Effector memory CD4-positive, alpha-beta T cell (primary cell): ENCODE measurements at places on chromosomes 5 and 9.

DNA sequence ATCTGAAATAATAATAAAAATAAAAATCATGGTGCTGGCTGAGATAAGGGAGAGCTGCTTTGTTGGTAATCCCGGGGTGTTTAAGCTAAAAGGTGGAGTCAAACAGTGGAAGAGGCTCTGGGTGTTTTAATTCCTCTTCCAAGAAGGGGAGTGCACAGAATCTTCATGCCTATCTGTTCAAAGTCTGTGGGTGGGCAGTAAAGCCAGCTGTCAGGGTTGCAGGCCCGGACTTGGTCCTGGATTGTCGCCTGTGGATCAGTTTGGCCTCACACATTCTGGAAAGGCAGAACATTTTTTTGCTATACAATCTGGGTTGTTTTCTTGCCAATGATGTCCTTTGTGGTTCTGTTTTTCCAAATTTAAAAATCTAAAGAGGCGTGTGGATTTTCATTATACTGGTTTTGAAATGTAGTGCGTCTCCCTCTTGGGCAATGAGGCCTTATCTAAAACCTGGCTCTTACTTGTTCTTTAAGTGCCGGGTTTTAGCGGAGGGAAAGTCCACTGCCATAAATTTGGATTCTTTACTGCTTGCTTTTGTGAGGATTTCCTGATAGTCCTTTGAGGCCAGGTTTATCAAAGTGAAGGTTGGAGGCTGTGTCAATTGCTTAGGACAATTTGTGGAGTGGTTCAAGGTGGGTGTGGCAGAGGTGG is 5.8 kb downstream of the ANKDD1B start:
- DNase-seq, result no peak

GRCh38 chr9:34546834-34547827 is 24.3 kb upstream of the ENHO start:
- DNase-seq, result no peak

DNA sequence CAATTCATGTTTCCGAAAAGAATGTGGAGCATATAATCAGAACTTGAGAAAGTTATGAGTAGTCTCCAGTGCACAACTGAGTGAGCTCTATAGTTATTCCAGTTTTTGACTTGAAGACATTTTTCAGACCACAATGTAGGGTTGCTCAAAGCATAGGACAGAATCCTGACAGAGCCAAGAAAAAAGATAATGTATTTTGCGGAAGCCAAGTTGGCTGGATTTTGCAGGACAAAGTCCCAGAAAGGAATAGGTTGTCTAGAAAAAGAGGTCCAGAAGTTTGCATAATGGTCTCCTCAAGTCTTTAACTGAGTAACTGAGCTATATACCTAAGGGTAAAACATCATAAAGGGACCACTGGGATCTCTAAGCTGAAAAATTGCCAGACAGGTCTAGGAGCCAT is 1028.0 kb downstream of the TAF11L14 start:
- DNase-seq, result no peak

GRCh38 chr5:171965745-171966144 is 40.7 kb downstream of the FBXW11 start:
- no peak for DNase-seq

DNA sequence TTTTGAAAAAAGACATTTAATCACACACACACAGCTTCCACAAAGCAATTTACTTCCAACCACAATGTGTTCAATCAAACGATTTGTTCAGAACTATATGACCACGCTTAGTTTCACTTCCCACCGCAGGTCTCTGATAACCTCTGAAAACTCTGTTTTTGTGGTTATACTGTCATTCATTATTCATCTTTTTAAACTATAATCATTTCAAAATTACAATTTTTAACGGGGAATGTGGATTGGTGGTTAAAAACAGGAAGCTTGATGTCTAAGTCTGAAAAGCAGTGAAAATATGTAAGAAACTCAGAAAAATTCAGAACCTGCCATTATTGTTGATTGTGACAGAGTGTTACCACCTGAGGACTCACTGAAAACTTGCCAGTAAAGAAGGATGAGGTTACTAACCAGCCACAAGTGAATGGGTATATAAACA is 12.7 kb upstream of the TMEM174 start:
- DNase-seq, result no peak

GRCh38 chr9:133354766-133355165 is 1.5 kb downstream of the SURF1 start:
- DNase-seq, result no peak

GRCh38 chr5:77994943-77995342 is 218.8 kb upstream of the TBCA start:
- no peak for DNase-seq

DNA sequence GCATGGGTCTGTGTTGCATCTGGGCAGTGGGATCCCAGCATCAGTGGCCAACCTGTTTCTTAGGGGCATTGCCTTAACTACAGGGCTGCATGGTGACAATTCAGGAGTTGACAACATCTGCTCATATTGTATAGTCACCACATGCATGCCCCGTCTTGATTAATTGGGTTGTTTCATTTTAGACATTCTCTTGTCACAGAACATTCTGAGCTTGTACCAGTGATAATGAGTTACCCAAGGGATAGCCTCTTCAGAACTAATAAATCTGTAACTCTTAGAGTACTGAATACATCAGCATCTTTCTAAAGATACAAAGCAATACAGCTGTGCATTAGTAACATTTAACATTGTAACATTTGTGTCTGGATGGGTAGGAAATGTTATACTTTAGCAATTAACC is 426.5 kb upstream of the CD180 start:
- DNase-seq, result no peak

DNA sequence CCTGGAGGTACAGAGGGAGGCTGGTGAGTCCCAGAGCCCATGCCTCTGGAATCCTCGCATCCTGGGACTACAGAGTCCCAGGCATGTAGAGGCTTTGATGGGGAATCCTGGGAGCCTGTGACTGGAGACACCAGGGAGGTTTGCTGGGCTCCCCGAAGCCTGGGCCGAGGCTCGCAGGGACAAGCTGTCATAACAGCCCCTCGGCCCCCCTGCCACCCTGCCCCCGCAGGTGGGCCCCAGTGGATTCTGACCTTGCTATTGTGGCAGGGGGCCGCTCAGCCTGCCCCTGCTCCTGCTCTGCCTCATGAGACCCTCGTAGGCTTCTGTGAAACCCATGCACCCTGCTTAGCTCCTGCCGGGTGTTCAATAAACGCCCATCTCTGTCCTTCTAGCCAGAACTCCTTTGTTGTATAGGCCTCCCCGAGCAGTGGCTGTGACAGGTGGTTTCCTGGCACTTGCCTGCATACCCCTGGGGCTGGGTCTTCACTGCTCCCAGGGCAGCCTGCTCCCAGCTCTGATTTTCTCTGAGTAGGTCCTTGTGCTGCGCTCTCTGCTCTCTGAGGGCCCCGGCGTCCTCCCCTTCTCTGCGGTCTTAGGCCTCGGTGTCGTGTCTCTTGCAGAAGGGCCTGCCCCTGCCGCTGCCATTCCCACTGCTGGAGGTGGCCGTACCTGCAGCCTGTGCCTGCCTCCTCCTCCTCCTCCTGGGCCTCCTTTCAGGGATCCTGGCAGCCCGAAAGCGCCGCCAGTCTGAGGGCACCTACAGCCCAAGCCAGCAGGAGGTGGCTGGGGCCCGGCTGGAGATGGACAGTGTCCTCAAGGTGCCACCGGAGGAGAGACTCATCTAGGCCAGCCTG is 20.4 kb downstream of the CRB2 start:
- DNase-seq, result no peak

DNA sequence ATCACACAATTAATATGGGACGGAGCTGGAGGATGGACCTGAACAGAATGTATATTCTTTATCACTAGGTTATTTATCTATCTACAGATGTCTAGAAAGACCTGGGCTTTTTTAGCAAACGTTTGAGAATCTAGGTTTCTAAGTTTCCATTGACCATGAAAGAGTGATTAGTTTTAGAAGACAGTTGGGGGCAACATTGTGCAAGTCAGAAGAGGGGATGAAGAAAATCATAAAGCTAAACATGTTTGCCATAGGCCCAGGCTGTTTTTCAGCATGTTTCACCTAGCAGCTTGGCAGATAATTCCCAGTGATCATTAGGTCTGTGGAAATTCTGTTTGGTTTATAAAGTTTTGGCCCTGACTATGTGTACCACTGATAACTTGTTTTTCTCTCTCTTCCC is 44.1 kb upstream of the CDKN2B start:
- DNase-seq, result no peak

DNA sequence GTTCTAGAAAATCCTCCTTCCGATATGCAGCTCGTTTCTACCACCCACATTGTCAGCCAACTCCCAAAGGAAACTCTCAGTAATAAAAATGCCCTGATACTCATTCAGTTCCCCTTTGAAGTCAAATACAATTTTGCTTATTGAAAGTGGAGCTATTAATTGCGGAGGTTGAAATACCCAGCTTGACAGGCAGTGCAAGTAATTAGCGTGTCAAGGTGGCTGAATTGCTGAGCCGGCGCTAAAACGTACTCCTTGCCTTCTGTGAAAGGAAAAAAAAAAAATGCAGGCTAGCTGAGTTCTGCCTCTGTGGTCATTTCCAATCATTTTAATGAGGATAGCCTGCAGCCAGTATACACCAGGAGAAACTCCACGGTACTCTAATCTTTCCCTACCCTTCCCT is 165.5 kb downstream of the RORB start:
- DNase-seq, result no peak

DNA sequence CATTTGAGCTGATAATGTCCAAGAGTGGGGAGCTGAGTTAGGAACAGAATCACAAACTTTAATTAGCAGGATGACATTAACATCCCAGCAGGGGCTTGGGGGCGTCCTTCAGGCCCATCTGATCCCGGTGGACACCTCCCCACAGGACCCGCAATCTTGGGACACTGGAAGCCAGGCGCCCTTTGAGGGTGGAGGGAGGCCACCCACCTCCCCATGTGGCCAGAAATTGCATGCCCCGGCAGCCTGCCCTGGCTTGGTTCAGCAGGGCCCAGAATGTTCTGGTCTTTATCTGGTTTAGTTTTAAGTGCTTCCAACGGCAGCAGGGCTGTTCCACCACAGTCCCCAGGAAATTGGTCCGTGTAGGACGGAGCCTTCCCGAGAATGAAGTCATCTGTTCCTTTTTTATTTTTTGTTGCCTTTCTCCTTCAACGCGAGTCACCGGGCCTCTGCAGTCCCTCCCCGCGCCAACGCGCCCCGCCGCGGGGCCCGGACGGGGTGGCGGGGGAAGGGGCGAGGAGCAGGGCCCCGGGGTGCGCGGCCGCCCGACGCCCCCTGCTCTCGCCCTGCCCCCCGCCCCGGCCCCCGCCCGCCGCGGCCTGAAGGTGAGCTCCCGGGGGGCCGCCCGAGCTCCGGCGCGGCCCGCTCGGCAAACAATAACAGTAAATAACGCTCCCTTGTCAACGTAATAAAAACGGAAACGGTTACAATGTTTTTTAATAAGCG is 207.9 kb downstream of the C9orf50 start:
- DNase-seq, result no peak

DNA sequence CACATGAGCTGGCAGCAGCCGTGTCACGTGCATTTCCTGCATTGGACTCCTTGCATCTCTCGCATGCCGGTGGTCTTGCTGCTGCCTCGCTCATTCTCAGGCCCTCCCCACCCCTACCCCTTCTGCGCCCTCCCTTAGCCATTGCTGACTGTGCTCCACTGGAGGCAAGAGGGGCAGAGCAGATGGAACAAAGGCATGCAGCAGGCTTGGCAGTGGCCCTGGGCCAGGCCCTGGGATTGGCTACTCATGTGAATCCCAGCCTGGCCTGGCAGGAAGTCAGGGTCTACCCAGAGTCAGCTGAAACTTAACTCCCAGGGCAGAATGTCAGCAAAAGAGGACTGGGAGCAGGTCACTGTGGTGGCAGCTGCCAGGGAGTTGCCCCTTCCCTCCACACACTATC is 62.3 kb downstream of the TSTD2 start:
- no peak for DNase-seq

- DNase-seq, result no peak
Measured at GRCh38 chr9:76691517-76692313, 72.5 kb upstream of the PCA3 start.

- no peak for DNase-seq
Measured at GRCh38 chr5:89817841-89818240, 591.7 kb downstream of the CETN3 start.

- DNase-seq, result no peak
Measured at GRCh38 chr5:157867751-157868387, 8.9 kb upstream of the CLINT1 start.

DNA sequence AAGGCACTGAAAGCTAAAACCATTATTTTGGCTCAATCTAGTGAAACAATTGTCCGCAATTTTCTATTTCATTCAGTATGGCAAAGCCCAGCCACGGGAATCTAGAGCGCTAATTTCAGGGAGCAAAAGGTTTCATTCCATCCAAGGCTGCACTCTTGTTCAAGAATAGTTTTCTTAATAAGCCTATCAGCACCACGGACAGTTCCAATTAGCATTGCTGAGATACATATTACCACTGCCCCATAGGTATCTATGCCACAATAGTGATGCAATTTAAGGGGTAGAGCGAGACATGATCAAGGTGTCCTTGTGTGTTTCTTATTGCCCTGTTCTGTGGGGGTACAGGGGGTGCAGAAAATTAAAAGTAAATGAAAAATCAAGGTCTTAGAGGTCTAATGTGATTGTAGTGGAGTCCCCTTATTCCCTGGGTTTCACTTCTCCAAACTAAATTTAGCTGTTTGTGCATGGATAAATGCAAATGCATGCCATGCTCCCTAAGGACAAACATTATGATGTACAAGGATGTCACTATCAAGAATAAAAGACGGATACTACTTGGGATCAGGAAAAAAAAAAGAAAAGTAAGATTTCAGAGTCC is 45.5 kb downstream of the SPOCK1 start:
- no peak for DNase-seq
